Activated CD4-positive, alpha-beta T cell treated with anti-CD3 and anti-CD28 coated beads for 36 hours (primary cell): ENCODE measurements at places on chromosomes 2 and 18. TPM values are rescaled to one million over a fixed set of nuclear protein-coding genes. Genes with fewer than 3 reads are reported as not detected.

DNA sequence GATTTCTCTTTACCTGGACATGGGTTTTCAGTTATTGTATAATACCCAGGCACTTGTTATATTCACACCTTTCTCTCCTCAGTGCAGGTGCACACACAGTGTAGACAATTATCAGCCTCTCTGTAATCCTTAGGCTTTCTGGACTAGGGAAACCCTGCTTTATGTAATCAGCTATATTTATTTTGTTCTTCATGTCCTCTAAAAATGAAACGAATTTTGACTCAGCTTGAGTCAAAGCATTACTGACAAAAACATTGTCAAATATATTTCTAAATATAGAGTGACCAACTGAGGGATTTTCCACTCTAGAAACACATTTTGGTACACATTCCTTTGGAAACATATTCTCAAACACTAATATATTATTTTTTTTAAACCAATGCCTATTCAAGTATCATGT is 144.8 kb upstream of the GULP1 start:
- H3K27ac ChIP-seq, result no peak overlapping the region
- H3K4me1 ChIP-seq, result no peaks in the 10 kb centered on the region
- H3K27me3 ChIP-seq, result no peaks in the 10 kb centered on the region
- no peak for DNase-seq

- no peaks in the 10 kb centered on the region for H3K36me3 ChIP-seq
- no peaks in the 10 kb centered on the region for H3K27me3 ChIP-seq
- H3K27ac ChIP-seq, result no peak overlapping the region
Measured at GRCh38 chr18:38297910-38298309, 732.3 kb upstream of the CELF4 start.

The GCG gene
- not detected for total RNA-seq

DNA sequence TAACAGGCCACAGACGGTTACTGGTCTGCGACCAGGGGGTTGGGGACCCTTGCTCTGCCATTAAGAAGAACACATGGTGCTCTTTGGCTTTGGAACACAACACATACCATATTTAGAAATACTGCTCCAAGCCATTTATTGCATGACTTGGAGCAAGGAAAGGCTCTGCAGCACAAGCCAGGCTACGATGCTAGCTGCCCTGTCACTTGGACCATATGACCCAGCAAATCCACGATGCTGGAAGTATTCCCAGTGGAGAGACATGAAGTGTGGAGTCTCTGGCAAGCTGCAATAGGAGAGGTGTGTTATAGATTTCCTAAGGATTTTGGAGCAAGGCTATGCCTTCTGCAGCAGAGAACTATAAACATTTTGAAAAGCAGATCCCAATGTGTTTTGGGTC is 171.2 kb downstream of the HAUS1 start:
- no peaks in the 10 kb centered on the region for H3K27me3 ChIP-seq
- DNase-seq, result no peak
- no peak overlapping the region for H3K4me3 ChIP-seq

The ABCG8 gene
- total RNA-seq, result not detected

DNA sequence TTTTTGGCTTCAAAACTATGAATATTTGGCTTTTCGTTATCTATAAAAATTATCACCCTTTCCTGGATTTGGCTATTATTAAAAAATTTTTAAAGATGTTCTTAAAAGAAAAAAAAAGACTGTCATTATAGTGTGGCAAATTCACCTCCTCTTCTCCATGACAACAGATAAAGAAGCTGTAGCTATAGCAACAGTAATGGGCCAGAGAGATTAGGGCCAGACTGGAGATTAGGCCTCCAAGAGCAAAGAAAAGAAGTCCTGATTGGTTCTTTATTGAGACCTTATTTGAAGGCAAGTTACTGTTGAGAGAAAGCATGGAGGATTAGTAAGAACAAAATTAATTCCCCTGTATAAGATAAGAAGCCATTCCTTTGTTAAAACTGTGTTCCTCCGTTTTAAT is 812.5 kb downstream of the DCC start:
- no peak overlapping the region for H3K27ac ChIP-seq
- no peaks in the 10 kb centered on the region for H3K4me1 ChIP-seq
- H3K4me3 ChIP-seq, result no peak overlapping the region
- H3K27me3 ChIP-seq, result no peaks in the 10 kb centered on the region

DNA sequence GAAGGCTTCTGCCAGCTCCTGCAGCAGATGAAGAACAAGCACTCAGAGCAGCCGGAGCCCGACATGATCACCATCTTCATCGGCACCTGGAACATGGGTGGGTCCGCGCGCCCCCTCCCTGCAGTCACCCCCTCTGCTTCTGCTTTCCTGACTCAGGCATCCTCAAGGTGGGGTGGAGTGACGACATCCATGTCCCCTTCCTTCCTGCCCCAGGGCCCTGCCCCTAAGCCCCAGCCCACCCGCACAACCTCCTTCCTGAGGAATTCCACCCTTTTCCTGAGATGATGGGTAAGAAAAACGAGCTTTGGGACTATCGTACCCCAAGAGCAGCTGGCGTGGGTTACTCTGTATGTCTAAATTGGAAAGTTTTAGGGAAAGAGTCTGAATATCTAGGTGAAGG is 89.7 kb upstream of the ATG16L1 start:
- no peaks in the 10 kb centered on the region for H3K27me3 ChIP-seq
- DNase-seq, result no peak
- H3K36me3 ChIP-seq, result peaks cover 22% of the 10 kb centered on the region
- no peak overlapping the region for H3K27ac ChIP-seq
- H3K4me3 ChIP-seq, result no peak overlapping the region
- H3K4me1 ChIP-seq, result no peaks in the 10 kb centered on the region

The CRYGC gene
- total RNA-seq, result not detected

GRCh38 chr2:127356531-127356930 is 31.2 kb downstream of the MAP3K2 start:
- H3K4me3 ChIP-seq, result no peak overlapping the region
- H3K27me3 ChIP-seq, result no peaks in the 10 kb centered on the region
- no peak for DNase-seq
- H3K27ac ChIP-seq, result no peak overlapping the region
- peaks cover 8% of the 10 kb centered on the region for H3K36me3 ChIP-seq
- peaks cover 52% of the 10 kb centered on the region for H3K4me1 ChIP-seq

DNA sequence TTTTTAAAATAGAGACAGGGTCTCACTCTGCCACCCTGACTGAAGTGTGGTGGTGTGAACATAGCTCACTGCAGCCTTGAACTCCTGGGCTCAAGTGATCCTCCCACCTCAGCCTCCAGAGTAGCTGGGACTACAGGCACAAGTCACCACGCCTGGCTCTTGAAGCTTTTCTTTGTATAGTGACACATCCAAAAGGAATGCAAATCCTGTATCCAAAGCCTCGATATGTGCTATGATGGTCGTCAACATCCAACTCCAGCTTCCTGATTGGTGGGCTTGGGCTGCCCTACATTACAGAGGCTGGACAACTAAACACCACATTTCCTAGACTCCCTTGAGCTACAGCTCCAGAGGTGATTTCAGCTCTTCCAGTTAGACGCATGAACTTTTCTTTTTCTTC is 101.7 kb upstream of the PGAP1 start:
- peaks cover 63% of the 10 kb centered on the region for H3K36me3 ChIP-seq
- H3K27me3 ChIP-seq, result no peaks in the 10 kb centered on the region
- H3K4me3 ChIP-seq, result no peak overlapping the region
- peaks cover 13% of the 10 kb centered on the region for H3K4me1 ChIP-seq

The OR6B2 gene
- total RNA-seq, result not detected

DNA sequence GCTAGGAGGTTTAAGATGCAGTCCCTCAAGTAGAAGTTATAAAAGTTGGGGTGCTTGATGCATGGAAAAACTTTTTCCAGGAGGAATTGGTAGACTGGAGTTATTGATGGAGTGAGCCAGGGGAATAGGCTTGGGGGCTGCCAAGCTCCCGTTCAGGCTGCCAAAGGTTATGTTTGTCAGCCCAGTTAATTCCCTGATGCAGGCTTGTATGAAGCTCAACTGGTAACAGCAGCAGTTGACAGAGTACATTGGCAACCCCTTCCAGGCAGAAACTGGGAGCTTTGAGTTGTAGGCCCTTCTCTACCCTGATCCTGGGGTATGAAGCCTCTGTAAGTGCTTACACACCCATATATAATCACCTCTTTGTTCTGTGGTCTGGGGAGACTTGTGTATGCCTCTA is 16.2 kb downstream of the CCDC150 start:
- H3K4me1 ChIP-seq, result no peaks in the 10 kb centered on the region
- H3K27ac ChIP-seq, result no peak overlapping the region
- H3K27me3 ChIP-seq, result no peaks in the 10 kb centered on the region
- no peak overlapping the region for H3K4me3 ChIP-seq
- peaks cover 33% of the 10 kb centered on the region for H3K36me3 ChIP-seq
- no peak for DNase-seq

GRCh38 chr2:85900366-85900765 is 11.6 kb upstream of the ST3GAL5 start:
- no peaks in the 10 kb centered on the region for H3K36me3 ChIP-seq
- no peak overlapping the region for H3K4me3 ChIP-seq
- peaks cover 10% of the 10 kb centered on the region for H3K4me1 ChIP-seq
- DNase-seq, result no peak
- no peak overlapping the region for H3K27ac ChIP-seq
- no peaks in the 10 kb centered on the region for H3K27me3 ChIP-seq

The DSC3 gene
- total RNA-seq, result not detected

The IGFBP5 gene
- not detected for total RNA-seq

DNA sequence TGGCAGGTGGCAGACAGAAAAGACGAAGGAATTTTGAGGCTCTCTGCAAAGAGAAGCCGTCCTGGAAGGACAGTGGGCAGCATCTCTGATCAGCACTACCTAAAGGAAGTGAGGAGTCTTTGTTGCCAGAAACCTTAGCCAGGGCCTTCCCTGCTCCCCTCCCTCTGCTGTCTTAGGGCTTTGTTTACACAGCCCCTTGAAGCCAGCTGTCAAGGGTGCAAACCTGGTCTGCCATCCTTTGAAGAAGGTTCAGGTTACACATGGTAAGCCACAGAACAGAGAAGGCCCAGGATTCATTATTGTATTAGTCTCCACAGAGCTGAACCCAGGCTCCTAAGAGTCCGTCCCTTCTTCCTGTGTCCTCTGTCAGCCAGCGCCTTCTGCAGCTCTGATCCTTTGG is 356.7 kb downstream of the TGIF1 start:
- H3K4me1 ChIP-seq, result no peaks in the 10 kb centered on the region
- no peak overlapping the region for H3K4me3 ChIP-seq
- DNase-seq, result no peak
- no peaks in the 10 kb centered on the region for H3K36me3 ChIP-seq

DNA sequence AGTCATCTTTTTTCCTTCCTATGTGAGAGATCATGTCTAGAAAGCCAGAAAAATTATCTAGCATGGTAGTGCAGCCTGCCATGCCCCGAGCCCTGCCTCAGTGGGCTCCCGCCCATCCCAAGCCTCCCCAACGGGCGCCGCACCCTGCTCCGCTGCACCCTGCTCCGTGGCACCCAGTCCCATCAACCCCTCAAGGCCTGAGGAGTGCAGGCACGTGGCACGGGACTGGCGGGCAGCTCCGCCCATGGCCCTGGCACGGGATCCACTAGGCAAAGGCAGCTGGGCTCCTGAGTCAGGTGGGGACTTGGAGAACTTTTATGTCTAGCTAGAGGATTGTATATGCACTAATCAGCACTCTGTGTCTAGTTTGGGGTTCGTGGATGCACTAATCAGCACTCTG is 83.4 kb upstream of the COL3A1 start:
- no peak overlapping the region for H3K4me3 ChIP-seq
- no peak for DNase-seq
- no peak overlapping the region for H3K27ac ChIP-seq
- H3K36me3 ChIP-seq, result no peaks in the 10 kb centered on the region
- peaks cover 3% of the 10 kb centered on the region for H3K27me3 ChIP-seq
